Right cardiac atrium (tissue), 5 donors: ENCODE measurements at places on chromosomes 11 and 22. TPM values are rescaled to one million over a fixed set of nuclear protein-coding genes. Genes with fewer than 3 reads are reported as not detected.

The KCTD14 gene
- 0.56 TPM for total RNA-seq

The PNPLA5 gene
- not detected for total RNA-seq

The INPPL1 gene
- 149 TPM for total RNA-seq

The SYT7 gene
- 46.6 TPM for total RNA-seq

- no peak for DNase-seq
These were observed 145.1 kb downstream of the TBC1D22A start for GRCh38 chr22:46907241-46908215.

- peak; percentile 45 for DNase-seq
These were observed 2.3 kb upstream of the ANKRD13D start for GRCh38 chr11:67286621-67287333.
